ENCODE measurements at places on chromosomes 7 and 10.

GRCh38 chr10:125159932-125160855 is at the start of gene CTBP2:
CTBP2 (minus strand) TSS chr10:125160563.
- no peak for DNase-seq

- DNase-seq, result no peak
Observed at GRCh38 chr7:9671979-9672917, 1238.8 kb downstream of the NXPH1 start.

DNA sequence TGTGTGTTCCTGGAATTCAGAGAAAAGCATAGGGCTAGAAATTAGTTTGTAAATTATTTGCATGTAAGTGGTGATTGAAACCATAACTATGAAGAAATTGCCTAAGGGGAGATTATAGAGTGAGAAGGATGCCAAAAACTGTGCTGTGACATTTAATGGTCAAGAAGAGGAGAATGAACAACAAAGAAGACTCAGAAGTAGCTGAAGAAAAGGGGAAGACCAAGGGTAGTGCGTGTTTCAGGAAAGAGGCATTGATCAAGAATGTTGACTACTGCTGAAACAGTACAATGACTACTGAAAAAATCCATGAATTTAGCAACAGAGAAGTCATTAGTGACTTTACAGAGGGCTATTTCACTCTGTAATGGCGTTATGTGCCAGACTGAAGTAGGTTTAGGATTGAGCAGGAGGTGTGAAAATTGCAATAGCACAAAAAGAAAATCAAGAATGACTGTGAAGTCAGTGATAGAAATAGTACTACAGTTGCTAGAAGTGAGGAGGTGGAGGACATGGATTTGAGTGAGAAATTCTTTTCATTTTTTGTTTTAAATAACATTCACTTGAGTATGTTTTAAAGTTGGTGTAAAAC is 28.9 kb upstream of the SAMD9L start:
- DNase-seq, result no peak

GRCh38 chr7:46515844-46516590 is 594.9 kb upstream of the IGFBP3 start:
- no peak for DNase-seq

- peak; percentile 63 for DNase-seq
Observed at GRCh38 chr10:87961314-87961713, 97.9 kb downstream of the PTEN start.

- no peak for DNase-seq
Observed at GRCh38 chr10:126021833-126022500, 125.6 kb downstream of the FANK1 start.

GRCh38 chr7:91913612-91914011 is 27.1 kb upstream of the AKAP9 start:
- DNase-seq, result peak; percentile 23

DNA sequence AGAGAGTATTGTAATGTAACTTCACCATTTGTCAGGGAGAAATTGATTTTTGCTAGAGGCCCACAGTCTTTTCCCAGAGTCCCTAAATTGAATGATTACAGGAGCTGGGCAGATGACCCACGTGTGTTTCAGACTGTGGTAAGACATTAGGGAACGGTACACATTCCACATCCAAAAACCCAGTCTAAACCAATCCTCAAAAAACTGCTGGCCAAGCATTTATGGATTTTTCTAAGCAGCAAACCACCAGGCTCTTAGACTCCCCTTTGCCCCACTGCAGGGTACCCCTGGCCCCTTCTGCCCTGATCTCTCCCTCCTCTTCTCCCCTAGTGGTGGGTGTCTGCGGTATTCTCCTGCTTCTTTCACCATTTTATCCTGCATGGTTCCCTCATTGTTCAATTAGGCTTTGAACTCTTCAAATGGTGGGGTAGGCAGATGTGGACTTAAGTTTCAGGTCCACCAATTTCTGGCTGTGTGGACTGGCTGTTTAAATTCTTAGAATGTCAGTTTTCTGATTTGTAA is 135.5 kb upstream of the SORCS3 start:
- no peak for DNase-seq

DNA sequence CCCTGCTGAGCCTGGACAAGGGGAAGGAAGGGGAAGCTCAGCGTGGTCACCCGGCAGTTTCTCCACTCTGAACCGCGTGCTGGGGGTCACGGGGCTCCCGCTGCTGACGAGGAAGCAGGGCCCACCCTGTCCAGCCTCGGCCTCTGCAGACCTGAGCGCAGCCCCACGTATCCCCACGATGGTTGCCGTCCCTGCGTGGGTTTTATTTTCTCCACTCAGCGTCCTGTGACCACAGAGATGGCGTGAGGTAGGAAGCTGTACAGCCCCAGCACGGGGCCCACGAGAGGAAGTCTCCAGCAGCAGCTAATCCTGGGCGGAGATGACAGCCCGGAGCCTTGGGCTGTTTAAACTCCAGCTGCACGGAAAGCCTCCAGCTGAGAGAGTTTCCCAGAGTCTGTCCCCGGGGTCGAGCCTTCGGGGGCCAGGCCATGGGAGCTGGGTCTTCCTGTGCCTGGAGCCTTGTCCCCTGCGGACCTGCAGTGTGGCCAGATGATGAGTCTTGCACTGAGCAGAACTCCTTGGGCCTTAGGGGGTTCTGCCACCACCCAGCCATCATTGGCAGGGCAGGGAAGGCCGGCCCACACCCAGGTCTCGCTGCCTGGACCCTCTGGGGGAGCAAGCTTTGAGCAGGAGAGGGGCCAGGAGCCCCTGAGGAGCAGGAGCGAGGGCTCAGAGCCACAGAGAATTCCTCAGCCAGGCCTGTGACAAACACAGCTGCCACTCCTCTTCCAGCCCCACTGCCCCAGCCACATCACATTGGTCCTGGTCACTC is 72.8 kb upstream of the FAM20C start:
- no peak for DNase-seq

GRCh38 chr7:114086914-114087652 is 168.3 kb upstream of the PPP1R3A start:
- DNase-seq, result no peak

DNA sequence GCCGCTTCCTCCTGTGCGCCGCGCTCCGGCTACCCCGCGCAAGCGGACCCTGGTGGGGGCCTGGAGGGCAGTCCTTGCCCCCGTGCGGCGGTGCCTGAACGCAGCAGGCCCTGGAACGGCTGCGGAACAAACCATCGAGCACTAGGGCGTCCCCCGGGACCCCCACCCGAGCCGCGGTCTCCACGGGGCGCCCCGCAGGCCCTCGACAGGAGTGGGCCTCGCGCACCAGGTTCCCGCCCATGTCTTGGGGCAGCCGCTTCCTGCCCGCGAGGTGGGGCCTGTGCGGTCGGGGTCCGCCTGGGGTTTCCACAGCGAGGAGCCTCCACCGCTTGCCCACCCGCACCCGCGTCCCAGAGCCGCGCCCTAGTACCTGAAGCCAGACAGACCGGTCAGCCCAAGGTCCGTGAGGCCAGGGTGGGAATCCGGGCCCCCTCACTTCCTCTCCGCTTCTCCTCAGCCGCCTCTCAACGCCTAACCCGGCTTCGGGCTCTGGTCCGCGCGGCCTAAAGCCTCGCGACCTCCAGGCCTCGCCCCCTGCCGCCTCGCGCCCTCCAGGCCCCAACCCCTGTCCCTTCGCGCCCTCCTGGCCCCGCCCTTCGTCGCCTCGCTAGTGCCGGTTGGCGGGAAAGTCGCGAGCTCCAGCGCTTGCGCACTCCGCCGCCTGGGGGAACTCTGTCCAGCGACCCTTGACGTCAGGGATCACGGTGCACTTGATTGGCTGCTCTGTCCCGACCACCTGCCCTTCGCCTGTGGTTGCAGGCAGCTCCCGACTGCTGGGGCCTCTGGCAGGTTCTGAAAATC is 7.0 kb upstream of the GBX1 start:
- no peak for DNase-seq

- DNase-seq, result no peak
Observed at GRCh38 chr7:111554086-111554485, 8.2 kb downstream of the IMMP2L start.
